ENCODE measurements at places on chromosomes 5 and 9.

DNA sequence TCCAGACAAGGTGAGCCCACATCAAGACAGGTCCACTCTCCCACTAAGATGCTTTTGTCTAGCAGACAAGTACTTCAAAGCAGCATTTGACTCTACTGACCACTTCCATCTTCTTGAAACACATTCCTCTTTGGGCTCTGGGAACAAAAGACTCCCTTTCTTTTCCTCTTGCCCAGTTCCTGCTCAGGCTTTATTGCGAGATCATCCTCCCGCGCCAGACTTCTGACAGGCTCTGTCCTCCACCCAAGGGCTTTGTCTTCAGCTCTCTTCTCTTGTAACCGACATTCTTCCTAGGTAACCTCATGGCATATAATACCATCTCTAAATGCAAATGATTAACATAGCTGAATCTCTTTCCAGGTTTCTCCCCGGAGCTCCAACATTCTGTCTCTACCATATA lies 85.8 kb downstream of the NUDT12 start:
- DNase-seq, result no peak

DNA sequence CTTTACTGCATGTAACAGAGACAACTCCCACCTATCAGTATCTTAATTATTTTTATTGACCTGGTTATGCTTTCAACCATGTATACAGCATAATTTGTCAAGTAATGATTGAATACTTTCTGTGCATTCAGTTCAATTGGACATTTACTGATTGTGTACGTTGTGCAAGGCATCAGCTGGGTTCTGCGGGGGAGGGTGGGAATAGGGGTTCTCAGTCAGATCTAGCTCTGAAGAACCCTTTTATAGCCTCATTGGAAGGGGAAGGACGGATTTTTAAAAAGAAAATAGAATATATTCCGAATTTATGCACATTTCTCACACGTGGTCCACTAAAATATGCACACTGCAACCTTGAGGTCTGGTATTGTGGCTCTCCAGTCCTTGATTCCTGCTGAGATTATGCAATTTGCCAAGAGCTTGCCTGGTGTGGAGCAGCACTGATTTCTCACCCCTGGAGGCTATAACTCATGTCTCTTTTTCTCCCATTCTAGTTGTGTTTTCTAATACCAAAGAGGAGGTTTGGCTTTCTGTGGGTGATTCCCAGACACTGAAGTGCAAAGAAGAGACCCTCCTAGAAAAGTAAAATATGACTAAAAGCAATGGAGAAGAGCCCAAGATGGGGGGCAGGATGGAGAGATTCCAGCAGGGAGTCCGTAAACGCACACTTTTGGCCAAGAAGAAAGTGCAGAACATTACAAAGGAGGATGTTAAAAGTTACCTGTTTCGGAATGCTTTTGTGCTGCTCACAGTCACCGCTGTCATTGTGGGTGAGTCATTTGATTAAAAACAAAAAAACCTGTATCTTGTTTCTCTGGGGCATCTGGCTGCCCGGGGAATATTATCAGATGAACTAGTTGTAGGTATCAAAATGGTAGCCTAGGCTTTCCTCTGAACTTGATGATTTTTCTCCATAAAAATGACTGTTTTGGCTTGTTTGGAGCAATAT lies 1.7 kb downstream of the SLC1A3 start:
- DNase-seq, result no peak

- DNase-seq, result no peak
These were observed 131.3 kb downstream of the GNA14 start for GRCh38 chr9:77516781-77517180.

DNA sequence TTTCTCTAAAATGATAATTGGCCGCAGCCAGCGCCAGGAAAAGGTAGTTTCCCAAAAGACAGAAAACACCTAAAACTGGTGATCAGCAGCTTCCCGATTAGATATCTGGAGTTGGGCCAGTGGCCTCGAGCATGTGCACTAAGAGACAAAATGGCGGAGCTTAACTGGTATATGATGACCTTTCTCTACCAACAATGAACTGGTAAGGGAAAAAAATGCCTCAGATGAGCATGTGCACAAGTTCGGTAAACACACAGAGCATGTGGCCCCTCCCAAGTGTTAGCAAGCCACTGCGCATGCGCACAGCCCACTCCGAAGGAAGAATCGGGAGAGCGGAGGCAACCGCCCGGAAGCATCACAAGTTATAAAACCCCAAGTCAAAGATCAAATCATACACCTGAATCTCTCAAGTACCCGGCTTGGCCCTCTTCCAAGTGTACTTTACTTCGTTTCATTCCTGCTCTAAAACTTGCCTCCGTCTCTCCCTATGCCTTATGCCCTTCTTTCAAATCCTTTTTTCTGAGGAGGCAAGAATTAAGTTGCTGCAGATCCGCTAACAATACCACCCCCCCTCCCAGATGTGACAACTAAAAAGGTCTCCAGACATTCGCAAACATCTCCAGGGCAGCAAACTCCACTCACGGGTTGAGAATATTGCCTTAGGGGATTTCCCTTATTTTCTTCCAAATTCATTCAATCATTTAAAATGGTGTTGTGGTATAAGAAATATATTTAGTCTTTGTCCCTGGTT lies 15.0 kb upstream of the PTBP3 start:
- DNase-seq, result peak; percentile 81

GRCh38 chr5:71894091-71894490 lies 175.0 kb downstream of the CARTPT start:
- no peak for DNase-seq

DNA sequence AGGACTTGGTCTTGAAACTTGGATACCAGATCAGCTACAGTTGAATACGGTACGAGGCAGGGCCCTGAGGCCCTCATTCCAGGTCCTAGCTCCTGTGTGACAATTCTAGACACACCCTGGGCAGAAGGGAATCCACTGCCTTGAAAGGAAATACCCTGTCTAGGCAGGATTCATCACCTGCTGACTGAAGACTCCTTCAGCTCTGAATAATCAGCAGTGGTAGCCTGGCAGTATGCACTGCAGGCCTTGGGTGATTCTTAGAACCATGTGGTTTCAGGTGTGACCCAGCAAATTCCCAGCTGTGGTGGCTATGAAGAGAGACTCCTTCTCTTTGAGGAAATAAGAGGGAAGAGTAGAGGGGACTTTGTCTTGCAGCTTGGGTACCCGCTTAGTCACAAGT lies 17.2 kb upstream of the EFNA5 start:
- no peak for DNase-seq

GRCh38 chr9:133576875-133577736 lies 32.1 kb downstream of the FAM163B start:
- no peak for DNase-seq

- no peak for DNase-seq
These were observed 100.3 kb upstream of the APC start for GRCh38 chr5:112637343-112637742.

Data from T47D (cell line).